ENCODE measurements at places on chromosomes 5 and 9.

- DNase-seq: no peak
These were observed 787.8 kb upstream of the FAM174A start for GRCh38 chr5:99747342-99747741.

GRCh38 chr5:65882278-65882677 is 44.1 kb upstream of the ERBIN start:
- DNase-seq: no peak

DNA sequence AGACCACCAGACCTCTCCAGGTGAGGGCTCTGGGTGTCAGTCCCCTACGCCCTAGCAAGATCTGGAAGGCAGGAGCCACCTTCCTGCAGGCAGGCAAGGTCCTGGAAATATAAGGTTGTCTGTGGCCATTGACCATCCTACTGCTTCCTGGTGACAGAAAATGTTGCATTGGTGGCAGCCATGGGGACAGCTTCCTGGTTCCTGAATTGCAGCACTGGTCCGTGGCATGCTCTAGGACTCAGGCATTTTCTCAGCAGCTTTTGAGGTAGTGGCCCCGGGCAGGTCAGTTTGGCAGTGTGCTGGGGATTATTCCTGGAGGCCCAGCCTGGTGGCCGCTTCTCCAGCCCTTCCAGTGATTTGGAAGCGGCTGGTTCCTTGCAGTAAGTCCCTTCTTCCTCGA is 36.6 kb upstream of the KCNMB1 start:
- DNase-seq: no peak

GRCh38 chr5:77389746-77390145 is 102.4 kb downstream of the WDR41 start:
- DNase-seq: no peak

DNA sequence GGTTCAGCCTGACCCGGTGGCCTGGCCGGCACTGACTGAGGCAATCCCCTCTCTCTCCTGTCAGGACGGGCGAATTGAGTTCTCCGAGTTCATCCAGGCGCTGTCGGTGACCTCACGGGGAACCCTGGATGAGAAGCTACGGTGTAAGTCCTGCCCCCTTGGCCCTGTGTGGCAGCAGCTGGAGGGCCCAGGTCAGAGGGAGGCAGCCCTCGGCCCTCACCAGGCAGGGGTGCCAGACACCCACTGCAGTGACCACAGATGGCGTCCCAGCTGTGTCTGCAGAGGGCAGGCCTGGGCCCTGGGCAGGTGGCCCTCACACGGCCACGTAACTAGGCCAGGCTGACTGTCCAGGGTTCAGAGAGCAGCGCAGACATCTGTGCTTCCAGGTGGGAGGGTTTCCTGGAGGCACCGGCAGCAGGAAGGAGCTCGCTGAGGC is 45.9 kb upstream of the HMCN2 start:
- DNase-seq: no peak

DNA sequence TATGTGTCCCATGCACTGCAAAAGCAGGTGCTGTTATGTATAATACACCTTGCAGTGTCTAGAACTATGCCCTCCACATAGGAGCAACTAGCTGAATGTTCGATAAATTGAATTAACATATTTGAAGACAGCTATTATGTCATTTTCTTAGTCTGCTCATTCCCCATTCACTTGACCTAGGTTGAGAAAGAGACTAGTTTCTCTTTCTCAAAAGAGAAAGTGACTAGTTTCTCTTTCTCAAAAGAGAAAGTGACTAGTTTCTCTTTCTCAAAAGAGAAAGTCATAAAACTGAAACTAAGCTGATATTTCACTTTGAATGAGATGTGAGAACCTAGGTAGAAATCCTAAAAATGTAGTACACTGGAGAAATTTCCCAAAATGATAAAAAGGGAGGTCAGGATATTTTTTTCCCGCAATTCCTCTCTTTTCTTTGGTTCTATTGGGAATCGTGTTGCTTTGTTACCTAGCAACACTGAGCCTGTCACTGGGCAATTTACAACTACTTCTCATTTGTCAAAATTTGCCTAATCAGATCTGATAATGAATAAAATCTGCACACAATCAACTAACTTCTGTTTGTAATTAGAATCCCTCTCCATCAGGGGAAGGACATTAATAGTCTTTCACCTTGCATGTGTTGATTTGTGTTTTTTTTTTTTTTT is 132.0 kb upstream of the GRIA1 start:
- DNase-seq: no peak
